ENCODE measurements at places on chromosomes 16 and 17. TPM values are rescaled to one million over a fixed set of nuclear protein-coding genes. Genes with fewer than 3 reads are reported as not detected.

Gene TNFRSF17
- total RNA-seq: not detected

Gene CCDC154
- 0.45 TPM for total RNA-seq

Gene MPV17L
- 14.4 TPM for total RNA-seq

Gene SGCA
- 0.32 TPM for total RNA-seq

Gene CACNG1
- not detected for total RNA-seq

Gene MYH2
- total RNA-seq: not detected

Gene SCARF1
- total RNA-seq: 25.7 TPM

Gene MT4
- total RNA-seq: not detected

Gene NUP88
- 59.5 TPM for total RNA-seq

Gene ADGRG1
- 96.3 TPM for total RNA-seq

Gene PHF12
- total RNA-seq: 29.3 TPM

Data from mesenteric fat pad (tissue), 1 donor.